ENCODE measurements at places on chromosomes 1 and 21.

- DNase-seq, result no peak
Observed at GRCh38 chr1:203621559-203622262, 4.9 kb upstream of the ATP2B4 start.

DNA sequence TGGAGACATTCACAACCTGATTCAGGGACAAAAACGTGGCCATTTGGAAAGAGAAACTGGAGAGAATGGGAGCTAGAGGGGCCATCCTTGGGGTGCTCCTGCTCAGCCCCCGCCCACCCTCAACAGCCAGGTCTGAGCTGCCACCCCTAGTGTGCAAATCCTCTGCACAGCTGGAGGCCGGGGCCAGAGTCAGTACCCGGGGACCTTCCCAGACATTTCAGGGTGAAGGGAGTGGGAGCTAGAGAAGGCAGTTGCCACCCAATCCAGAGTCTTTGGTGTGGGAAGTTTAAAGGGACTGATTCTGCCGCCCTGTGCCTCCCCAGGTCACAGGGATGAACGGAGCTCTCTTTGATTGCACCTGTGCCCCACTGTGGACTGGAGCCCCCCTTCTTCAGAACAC is 397.4 kb downstream of the MATN1 start:
- no peak for DNase-seq

DNA sequence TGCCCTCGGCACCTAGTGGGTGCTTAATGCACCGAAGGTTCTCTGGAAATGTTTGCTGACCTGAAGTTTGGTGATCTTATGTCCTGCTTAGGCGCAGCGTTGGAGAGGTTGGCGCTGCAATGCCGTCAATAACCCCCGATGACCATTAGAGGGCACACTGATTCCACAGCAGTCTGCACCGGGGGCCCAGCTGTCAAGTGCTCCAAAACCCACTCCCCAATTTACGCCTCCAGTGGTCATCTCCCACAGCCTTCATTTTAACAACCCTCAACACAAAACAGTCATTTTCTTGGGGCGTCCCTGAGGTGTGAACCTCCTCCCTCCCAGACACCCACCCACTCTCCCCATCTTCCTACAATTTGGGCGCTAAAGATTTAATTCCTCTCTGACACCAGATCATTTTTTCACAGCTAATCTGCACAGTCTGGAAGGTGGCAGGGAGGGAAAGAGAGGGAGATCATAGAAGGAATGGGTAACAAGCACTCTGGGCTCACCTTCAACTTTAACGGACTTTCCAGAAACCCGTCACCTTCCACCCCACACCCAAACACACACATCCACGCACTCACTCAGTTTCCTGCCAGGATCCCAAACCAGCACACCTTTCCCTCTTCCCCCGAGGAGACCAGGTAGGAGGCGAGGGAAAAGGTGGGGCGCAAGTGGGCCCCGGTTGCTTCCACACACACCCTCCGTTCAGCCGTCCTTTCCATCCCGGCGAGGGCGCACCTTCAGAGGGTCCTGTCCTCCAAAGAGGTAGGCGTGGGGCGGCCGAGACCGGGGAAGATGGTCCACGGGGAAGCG is 570 bp upstream of the NPR1 start:
- DNase-seq, result peak; percentile 79

- no peak for DNase-seq
Observed at GRCh38 chr1:174676856-174677255, 229.1 kb downstream of the GPR52 start.

DNA sequence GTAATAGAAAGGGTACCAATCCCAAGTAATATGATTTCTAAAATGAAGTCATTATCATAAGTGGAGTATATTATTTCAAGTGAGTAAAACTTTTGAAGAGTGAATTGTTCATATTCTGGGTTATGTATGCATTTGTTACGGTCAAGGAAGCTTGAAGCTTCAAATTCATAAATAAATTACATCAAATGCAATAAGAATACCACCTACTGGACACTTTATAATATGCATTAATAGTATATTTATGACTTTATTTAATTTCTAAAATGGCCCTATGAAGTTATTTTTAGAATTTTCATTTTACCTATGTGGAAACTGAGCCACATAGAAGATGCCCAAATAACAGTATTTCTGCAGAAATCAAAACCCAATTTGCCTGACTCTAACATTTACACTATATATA is 260.6 kb downstream of the SMYD3 start:
- DNase-seq, result no peak

DNA sequence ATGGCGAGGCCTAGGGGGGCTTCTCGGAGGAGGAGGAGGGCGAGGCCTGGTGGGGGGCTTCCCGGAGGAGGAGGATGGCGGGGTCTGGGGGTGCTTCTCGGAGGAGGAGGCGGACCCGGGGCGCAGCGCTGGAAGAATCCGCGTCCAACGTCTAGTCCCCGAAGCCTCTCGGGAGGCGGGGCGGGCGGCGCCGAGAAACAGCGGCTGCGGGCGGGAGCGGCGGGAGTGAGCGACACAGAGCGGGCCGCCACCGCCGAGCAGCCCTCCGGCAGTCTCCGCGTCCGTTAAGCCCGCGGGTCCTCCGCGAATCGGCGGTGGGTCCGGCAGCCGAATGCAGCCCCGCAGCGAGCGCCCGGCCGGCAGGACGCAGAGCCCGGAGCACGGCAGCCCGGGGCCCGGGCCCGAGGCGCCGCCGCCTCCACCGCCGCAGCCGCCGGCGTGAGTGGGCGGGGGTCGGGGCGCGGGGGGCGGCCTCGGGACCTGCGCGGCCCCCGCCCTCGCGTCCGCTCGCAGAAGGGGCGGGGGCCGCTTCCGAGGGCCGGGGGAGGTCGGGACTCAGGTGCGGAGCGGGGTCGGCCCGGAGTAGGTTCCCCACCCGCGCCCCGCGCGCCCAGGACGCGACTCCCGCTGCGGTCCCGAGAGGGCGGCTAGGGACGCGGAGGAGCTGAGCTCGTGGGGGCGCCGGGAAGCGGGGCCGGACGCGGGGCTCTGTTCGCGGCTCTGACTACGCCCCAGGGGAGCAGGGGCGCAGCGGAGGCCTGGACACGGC is at the start of gene KLHL17:
Gene KLHL17, plus strand, starts transcription at position 222 of the 769 bp plus-strand sequence. Its CDS starts 110 bp downstream, at position 332.
- peak; percentile 91 for DNase-seq

GRCh38 chr1:65321879-65322278 is 12.5 kb downstream of the DNAJC6 start:
- DNase-seq, result no peak

GRCh38 chr1:10085076-10085475 is 52.3 kb downstream of the UBE4B start:
- no peak for DNase-seq

DNA sequence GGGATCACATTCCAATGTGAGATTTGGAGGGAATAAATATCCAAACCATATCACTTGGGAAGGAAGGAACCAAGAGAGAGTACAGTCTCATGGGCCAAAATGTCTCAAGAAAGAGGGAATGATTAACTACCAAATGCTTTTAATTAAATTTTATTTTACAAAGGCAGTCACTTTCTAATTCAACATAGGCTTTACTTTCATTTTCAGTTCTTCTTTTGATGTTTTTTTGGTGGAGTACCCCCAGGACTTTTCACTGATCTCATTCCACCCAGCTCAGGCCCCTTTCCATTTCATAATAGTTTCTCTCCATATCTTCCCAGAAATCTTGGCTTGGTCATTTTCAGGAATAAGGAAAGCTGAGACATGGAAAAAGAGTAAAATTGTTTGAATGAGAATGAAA is 5.1 kb upstream of the SLAMF7 start:
- no peak for DNase-seq

DNA sequence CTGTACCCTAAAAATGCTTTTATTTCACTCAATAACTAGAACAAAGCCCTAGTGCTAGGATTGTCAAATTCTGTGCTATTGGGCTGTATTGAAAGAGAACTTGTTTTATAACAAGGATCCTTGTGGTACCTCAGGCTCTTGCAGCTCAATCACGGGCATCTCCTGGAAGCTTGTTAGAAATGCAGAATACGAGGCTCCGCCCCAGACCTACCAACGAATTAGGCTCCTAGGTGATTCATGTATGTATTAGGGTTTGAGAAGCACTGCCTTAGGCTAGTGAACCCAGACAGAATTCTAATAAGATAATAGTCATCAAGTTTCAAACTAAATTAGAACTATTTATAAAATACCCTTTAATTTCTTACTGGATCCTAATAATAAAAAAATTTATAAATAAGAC is 45.6 kb downstream of the ZZZ3 start:
- no peak for DNase-seq

GRCh38 chr1:178037510-178038253 is 56.2 kb upstream of the RASAL2 start:
- peak; percentile 98 for DNase-seq
